ENCODE measurements at places on chromosomes 16 and 17. TPM values are rescaled to one million over a fixed set of nuclear protein-coding genes. Genes with fewer than 3 reads are reported as not detected.
A peak's percentile ranks its signal among the peaks of the same experiment; 100 is the strongest.

GRCh38 chr17:64028874-64029464, 8.5 kb upstream of the ICAM2 start:
- peak; percentile 54 for DNase-seq

DNA sequence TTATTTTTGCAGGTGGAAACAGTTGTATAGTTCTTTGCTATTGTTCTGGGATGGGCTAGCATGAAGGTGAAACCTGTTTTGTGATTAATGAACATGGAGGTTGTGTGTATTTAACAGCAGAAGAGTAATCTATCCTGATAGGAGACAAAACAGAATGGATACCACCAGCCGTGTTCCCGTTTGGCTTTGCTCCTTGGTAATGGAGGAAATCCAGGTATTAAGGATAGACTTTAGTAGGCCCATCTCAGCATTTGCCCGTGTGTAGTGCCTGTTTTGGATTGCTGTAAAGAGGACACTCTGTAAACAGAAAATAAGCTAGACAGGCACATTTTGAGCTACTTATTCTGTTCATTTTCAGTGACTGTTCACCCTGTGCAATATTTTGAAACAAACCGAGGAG, 215.1 kb downstream of the RBFOX1 start:
- DNase-seq = no peak

GRCh38 chr16:23435500-23435899, 17.5 kb downstream of the COG7 start:
- DNase-seq = peak; percentile 40

DNA sequence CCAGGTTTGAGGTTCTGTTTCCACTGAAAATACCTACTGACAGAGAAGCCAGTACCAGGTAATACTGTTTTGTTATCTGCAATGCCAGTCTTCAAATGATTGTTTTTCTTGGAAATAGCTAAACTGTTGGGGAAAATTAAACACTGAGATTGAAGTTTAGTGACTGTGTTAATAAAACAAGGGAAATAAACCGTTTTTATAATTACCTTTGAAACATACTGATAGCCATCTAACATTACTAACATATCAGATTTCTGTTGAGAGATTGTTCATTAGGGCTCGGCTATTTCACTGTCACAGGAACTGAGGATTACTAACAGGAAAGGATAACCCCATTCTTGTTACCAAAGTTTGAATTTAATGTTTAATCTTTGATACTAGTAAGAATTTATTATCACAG, 42.1 kb downstream of the CYB5B start:
- no peak for DNase-seq

DNA sequence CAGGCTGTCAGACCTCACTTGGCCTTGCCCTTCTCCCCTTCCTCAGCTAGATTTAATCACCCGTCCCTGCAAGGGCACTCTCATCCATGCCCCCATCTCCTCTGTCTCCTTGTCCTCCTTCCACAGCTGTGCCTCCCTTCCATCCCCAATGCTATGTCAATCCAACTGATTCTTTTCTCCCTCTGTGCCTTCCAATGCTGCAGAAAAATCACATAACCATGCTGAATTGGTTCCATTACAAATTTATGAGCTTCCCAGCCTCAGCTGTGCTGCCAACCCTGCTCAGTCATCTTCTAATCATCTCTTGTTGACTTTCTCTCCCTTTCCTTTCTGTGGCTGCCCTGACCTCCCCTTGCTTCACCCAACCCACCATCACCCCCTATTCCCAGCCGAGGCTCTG, 56.3 kb upstream of the PIRT start:
- DNase-seq = no peak

DNA sequence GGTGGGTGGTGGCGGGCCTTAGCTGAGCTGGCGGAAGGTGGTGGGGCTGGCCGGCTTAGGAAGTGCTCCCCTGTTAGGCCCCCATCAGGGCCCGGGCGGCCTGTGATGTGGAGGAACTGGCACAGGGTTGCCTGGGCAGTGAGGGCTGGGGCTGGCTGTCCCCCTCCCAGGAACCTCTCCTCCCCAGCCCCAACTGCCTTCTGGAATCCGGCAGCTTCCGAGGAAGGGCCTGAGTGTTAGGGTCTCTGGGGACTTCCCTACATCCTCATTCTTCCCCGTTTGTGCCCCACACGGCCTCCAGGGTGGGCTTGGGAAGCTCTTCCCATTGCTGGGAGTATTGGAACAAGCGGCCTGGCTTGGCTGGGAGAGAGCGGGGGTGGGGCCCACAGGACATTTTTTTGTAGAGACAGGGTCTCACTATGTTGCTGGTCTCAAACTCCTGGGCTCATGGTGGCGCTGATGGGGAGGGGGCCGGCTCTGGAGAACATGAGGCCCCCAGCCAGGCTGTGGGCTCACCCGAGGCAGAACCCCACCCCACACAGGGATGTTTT, 89.9 kb upstream of the CIBAR2 start:
- DNase-seq = peak; percentile 41

DNA sequence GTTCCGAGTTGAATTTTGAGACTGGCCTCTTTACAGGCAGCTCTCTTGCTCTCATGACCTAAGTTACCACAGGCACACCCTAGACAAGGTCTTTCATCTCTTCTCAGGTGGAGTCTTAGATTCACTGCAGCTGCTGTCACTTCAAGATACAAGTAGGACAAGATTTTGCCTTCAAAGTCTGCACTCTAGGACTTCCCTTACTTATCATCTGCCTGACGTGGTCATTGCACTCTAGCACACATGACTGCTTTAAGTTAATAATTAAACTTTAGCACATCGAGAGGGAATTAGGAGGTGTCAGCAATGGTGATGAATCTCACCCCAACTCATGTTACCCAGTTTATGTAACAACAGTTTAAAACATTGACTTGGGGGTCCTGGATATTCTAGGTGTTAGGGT, 25.6 kb downstream of the RNF135 start:
- DNase-seq = no peak

GRCh38 chr17:34465789-34466188, 102.8 kb upstream of the CCL1 start:
- no peak for DNase-seq

DNA sequence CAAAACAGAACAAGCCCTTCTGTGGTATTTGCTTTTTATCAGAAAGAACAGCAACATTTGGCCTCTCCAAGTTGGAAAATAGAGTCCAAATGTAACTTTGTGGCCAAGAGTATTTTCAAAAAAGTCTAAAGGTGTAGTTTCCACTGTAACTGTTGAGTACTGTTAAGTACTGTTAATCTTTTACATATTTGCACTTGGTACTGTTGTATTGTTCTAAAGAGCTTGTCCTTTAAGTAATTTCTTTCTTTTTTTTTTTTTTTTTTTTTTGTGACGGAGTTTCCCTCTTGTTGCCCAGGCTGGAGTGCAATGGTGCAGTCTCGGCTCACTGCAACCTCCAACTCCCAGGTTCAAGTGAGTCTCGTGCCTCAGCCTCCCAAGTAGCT, 21.5 kb downstream of the LDAF1 start:
- DNase-seq = no peak

GRCh38 chr16:70448075-70448474, 6.3 kb upstream of the FCSK start:
- no peak for DNase-seq

Gene EMP2
- total RNA-seq = 21.5 TPM

Gene CLEC19A
- total RNA-seq = not detected

Gene LDHD
- total RNA-seq = 5.7 TPM

Gene HSD17B2
- not detected for total RNA-seq

Gene MMD
- total RNA-seq = 1.3 TPM

Gene KRT31
- not detected for total RNA-seq

Data from uterus (tissue), 4 donors.